Inflammatory macrophage treated with lipopolysaccharide for 4 hours (primary cell): ENCODE measurements at places on chromosomes 11 and 22.

GRCh38 chr11:114149689-114150407 is 90.3 kb downstream of the ZBTB16 start:
- no peak for DNase-seq

GRCh38 chr11:67020949-67021348 is 2.0 kb upstream of the SYT12 start:
- no peak for DNase-seq

GRCh38 chr22:27695925-27696324 is 105.6 kb downstream of the MN1 start:
- no peak for DNase-seq

GRCh38 chr11:76721755-76722677 is 51.5 kb upstream of the LRRC32 start:
- peak; percentile 82 for DNase-seq

DNA sequence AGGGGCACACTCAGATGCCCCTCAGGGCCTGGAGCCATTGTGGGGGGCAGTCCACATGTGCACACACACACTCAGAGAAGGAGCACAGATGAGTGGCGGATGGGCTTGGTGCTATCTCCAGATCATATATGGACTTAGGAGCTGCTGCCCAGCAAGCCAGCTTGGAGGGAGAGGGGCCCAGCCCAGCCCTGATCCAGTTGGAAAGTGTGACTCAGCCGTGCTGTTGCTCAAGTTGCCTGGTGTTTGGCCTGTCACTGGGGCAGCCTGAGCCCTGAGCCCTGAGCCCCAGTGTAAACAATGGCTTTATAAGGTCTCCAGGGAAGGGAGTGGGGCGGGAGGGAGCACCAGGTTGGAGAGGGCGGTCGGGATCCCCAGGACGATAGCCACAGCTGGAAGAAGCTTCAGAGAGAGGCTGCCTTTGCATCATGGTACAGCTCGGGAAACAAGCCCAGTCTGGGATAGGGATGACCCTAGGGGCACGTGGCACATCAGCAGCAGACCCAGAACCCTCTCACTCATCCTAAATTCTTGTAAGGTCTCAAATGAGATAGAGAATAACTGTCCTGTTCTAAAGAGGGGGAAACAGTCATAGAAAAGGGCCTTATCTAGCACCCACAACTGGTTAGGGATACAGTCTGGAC is 4.8 kb downstream of the SELENOM start:
- DNase-seq: no peak

GRCh38 chr11:11993839-11994238 is 14.6 kb downstream of the DKK3 start:
- DNase-seq: no peak

DNA sequence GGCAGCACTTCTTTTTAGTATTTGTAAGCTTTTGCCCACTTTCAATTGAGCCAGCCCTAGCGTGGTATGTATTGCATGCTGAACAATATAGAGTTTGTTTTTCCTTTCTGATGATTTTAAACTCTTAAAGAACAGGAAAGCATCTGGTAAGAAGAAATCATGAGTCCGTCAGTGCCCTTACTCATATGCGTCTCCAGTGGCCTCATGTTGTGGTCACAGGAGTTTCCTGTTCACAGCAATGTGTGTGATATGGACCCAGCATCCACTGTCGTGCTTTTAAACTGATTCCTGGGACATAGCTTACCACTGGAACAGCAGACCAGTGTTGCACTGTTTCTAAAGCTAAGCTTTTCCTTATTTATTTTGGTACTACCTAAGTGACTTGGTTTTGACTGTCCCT is 40.1 kb downstream of the BID start:
- peak; percentile 46 for DNase-seq
